ENCODE measurements at places on chromosomes 7 and 10.

DNA sequence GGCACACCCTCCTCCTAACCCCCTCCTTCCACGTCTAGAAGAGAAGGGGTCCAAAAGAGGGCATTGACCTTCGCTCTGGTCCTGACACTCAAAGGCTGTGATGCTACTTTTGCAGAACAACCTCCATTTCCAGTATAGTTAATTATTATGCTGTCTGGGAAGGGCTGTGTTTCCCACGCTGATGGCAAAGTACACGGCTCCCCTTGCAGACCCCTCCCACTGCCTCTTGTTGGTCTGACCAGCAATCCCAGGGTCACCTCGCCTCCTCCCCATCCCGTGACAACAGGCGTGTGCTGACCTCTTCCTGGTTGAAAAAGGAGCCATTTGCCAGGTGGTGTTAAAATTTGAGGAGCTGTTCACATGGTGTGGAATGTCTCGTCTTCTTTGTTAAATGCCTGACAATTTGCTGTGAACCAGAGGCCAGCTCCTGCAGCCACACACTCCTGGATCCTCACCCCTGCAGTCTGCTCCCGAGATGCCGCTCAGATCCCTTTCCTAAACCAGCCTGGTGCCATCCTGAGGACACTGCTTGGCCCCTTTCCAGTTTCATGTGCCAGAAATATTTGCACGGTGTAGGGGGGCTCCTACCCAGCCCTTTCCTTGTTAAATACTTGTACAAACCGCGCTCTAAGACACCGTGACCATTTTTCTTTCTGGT is 321.7 kb downstream of the WDR37 start:
- no peak for DNase-seq

GRCh38 chr7:76074306-76074971 is 26.5 kb downstream of the MDH2 start:
- no peak for DNase-seq

DNA sequence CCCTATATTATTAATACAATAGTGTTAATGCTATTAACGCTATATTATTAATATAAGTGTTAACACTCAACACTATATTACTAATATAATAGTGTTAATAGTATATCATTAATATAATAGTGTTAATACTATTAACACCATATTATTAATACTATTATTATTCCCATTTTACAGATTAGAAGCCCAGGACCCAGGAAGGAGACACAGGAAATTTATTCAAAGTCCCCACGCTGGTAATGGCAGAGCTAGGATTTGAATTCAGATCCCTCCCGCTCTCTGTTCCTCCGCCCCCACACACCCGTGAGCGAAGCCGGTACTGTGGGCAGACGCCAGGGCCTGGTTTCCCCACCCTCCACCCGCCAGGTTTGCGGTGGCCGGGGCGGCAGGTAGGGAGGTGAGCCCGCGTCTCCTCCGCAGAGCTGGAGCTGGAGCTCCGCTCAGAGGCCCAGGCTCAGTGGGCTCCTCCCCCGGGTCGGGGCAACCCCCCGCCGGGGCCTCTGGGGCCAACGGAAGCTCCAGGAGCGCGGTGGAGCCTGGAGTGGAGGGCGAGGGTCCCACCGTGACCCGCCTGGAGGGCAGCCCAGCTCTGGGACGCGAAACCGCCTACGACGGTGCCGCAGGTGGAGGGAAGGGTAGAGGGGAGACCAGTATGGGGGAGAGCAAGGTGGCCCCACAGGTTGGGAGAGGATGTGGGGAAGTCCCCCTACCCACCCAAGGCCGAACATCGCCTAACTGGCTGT is at the start of gene TMEM225B:
Gene TMEM225B, plus strand, starts transcription at position 506 of the 740 bp plus-strand sequence. CDS start 6,122 bp downstream, outside the sequence.
- no peak for DNase-seq

DNA sequence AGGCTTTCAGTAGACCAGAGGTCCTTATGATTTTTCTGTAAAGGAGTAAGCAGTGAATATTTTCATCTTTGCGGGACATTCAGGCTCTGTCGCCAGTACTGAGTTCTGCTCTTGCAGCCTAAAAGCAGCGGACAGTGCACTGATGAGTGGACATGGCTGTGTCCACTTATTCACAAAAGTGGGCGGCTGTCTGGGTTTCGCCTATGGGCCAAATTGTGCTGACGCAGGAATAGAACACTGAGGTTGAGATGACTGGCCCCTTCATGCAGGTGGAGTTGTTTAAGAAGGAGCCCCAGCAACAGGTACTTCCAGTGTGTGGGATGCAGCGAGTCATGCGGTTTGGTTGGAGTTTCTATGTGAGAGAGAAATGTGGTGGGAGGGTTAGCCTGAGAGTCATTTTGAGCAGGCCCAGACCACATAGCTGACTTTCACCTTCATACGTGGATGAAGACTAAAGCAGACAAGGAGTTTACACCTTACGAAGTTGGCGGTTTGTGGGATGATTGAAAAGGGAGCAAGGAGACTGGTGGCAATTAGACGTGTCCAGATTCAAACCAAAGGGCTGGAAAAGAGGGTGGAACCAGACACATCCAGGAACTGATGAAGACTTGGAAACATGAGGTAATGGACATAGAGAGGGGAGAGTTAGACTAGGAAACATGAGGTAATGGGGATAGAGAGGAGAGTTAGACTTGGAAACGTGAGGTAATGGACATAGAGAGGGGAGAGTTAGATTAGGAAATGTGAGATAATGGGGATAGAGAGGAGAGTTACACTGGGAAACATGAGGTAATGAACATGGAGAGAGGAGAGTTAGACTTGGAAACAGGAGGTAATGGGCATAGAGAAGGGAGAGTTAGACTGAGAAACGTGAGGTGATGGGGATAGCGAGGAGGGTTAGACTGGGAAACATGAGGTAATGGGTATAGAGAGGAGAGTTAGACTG is 38.2 kb downstream of the WDR37 start:
- DNase-seq, result no peak

DNA sequence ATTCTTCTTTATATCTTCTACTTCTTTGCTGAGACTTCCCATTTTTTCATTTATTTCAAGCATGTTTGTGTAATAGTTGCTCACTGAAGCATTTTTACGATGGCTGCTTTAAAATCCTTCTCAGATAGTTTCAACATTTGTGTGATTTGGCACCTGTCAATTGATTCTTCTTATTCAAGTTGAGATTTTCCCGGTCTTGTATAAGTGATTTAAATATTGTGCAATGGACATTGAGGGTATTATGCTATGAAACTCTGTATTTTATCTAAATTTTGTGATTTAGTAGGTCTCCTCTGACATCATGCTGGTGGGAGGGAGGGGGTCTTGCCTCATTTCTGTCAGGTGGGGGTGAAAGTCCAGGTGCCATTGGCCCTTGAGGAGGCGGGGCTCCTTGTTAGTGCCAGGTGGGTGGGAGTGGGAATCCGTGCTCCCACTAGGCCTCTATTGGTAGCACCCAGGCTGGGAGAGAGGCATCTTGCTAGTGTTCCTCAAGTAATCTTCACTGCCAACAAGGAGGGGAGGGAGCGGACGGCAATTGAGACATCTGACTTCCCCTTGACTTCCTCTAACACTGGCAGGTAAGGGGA is 73.0 kb downstream of the ANLN start:
- DNase-seq, result no peak

GRCh38 chr7:145784809-145785780 is 331.5 kb upstream of the CNTNAP2 start:
- DNase-seq, result no peak

- DNase-seq, result no peak
Measured at GRCh38 chr10:69644658-69645295, 14.7 kb downstream of the FAM241B start.

DNA sequence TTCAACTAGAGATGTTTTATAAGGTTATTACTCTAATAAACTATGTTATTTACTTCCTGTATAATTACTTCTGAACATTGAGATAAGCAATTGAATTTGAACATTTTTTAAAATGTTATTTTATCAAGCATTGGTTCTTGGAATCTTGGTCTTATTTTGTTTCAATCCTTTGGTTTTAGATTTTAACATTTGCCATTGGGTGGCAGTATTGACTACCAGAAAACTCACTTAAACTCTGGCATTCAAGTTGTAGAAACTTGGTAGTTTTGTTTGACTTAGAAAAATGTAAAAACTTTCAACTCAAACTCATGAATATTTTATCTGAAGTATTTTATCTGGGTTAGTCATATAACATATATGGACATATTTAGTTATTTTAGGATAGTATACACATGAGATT is 48.1 kb downstream of the ATRNL1 start:
- DNase-seq, result no peak

DNA sequence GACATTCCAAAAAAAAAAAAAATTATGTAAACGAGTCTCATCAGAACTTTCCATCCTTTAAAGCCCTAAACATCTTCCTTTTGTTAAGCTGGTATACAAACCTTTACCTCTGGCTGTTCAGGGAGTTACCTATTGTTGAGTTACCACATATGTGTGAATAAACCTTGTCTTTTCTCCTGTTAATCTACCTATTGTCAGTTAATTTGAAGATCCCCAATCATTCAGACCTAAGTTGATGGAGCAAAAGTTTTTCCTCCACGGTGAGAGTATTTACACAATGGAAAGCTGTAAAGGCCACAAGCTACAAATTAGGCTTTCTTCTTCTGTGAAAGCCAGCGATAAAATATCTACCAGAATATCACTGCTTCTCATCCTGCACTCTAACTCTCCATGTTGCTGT is 80.3 kb downstream of the SKAP2 start:
- DNase-seq, result no peak

GRCh38 chr10:62587011-62587410 is 212.8 kb downstream of the ZNF365 start:
- DNase-seq, result no peak

GRCh38 chr7:66739953-66740301 is 606 bp upstream of the RABGEF1 start:
- peak; percentile 6 for DNase-seq

GRCh38 chr7:82141427-82141826 is 302.1 kb downstream of the CACNA2D1 start:
- DNase-seq, result no peak

GRCh38 chr7:114422507-114423501 is 8.2 kb downstream of the FOXP2 start:
- no peak for DNase-seq

DNA sequence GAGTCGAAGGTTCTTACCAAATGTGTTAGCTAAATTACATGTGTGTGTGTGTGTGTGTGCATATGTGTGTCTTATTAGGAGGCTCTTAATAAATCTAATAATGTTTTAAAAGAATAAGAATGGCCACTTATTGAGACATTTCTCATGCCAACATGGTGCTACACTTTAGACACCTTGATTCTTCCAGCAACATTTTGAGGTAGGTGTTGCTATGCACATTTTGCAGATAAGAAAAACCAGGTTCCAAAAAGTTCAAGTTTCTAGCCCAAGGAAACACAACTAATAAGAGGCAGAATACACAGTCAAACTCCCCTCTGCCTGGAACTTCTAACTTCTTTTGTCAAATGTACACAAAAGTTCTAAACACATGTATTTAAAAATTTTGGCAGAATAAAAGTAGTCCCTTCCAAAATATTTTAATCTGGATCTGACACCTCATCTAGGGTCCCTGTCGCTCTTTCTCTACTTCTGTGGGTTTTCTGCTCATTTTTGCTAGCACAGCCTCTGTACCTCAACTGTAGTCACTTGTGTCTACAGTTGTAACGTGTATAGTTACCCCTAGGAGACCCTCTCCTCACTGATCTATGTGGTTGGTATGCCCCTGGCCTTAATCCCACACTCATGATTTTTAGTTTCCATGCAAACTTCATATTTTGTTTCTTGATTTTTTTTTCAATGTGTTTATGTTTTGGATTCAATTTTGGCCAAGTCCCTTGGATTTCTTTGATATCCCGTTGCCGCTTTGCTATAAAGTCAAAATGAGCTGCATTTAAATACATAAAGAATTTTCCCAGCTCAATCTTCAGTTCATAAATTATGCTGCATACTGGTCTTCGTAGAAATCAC is 4.3 kb downstream of the ANKRD1 start:
- DNase-seq, result no peak

DNA sequence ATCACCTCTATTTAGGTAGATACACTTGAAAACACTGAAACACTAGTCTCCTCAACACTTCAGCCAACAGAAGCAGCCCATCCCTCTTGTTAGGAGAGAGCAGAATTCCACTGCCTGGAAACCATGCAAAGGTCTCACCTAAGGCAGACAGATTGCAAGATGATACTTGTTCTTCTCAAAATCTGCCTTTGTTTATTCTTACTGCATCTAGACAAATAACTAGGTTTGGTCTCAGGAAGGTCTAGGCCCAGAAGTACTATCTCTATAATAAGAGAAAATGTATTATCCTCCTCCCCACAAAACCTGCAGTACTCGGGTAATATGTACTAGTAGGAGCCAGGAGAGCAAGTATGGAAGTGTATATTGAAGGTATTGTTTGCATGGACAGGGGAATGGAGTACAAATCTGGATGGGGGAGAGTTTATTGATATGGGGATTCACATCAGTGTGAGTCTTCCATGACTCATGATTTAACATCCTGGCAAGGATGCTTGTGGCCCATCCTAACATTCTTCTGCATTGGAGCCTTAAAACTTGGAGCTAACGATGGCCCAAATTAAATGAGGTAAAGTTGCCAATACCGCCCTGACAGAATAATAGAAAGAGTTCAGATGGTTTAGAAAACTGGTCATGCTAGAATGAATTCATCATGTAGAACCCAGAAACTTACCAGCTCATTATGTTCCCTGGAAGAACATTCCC is 109.2 kb downstream of the EPC1 start:
- DNase-seq, result no peak

DNA sequence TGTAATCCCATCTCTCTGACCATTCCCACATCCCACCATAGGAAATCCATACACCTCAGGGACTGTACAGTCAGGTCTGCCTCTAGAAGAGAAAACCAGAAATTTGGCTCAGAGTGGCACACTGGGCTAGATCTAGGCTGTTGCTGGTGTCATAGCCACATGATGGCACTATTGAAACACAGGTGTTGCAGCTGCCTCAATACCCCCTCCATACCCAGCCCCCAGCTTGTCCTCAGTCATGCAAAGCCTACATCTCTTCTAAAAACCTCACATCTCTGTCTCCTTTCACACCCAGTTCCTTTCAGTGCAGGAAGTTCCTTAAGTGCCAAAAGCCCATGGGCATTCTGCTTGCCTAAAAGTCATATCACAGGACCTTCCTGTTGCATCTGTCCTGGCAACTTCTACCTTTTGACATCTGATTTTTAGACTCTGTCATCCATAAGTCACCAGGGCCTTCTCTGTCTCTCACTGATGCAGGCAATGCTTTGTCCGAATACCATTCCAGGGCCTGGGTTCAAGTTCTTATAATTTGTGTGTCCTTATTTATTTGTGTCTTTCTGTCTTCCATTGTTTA is 27.0 kb upstream of the HIBADH start:
- DNase-seq, result no peak

DNA sequence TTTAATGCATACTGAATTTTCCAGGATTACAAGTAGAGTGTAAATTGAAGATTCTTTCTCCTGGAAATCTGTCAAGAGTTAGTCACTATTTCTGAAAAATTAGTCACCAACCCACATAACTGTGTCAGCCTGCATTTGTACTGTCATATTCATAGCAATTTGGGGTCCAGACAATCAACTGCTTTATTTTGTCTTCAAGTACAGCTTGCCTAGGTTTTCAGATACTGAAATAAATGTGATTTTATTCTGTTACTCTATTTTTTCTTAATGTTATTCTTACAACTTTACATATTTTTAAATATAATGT is 55.1 kb downstream of the CUBN start:
- no peak for DNase-seq

DNA sequence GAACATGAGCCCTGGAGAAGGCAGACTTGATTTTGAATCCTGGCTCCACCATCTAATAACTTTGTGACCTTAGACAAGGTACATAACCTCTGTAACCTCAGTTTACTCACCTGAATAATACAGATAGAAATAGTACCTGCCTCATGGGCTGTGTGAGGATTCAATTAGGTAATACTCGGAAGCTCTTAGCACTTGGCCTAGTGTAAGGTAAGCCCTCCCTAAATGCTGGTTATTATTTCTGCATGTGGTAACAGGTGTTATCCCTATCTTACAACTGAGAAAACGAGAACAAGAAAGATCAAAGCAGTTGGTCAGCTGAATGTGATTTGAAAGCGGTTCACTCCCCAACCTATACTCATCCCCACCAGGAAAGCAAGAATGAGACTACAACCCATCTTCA is 28.7 kb upstream of the ACSL5 start:
- DNase-seq, result no peak
